ENCODE measurements at places on chromosomes 1 and 21.
A peak's percentile ranks its signal among the peaks of the same experiment; 100 is the strongest.

GRCh38 chr1:221692643-221693042 lies 49.2 kb downstream of the DUSP10 start:
- no peak for DNase-seq

DNA sequence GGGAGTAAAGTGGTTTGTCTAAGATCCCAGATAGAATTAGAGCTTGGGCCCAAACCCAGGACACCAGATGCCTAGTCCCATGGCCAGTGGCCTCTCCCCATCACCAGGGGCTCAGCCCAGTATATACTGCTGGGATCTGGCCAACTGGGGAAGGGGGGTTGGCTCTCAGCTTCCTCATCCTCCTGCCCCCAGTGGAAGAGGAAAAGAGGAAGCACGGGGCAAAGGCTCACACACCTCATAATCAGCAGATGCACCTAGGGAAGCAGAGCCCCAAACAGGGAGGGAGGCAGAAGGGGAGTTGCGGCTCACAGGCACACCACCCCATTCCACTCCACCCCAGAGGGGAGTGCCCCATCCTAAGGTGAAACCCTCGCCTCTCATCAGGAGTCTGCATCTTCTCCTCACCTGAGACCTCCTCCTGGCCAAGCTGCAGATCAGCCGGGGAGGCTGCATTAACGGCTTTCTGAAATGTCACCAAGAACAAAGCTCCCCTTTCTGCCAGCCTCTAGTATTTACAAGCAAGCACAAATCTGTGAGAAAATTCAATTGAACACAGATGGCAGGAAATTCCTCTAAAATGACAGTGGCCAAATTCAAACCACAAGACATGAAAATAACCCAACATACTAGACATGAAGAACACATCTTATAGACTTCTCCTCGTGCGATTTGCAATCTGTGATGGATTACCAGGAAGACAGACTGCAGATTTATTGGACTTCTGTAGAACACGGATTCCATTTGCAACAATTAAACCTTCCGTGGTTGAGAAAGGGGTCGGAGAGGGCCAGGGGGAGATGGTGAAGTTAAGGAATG lies 82.8 kb downstream of the GLIS1 start:
- no peak for DNase-seq

- no peak for DNase-seq
Observed at GRCh38 chr1:90513956-90514355, 203.1 kb downstream of the BARHL2 start.

GRCh38 chr1:112322983-112323678 lies 72.9 kb upstream of the CTTNBP2NL start:
- DNase-seq = no peak

- no peak for DNase-seq
Observed at GRCh38 chr1:228242409-228242808, 34.6 kb downstream of the OBSCN start.

DNA sequence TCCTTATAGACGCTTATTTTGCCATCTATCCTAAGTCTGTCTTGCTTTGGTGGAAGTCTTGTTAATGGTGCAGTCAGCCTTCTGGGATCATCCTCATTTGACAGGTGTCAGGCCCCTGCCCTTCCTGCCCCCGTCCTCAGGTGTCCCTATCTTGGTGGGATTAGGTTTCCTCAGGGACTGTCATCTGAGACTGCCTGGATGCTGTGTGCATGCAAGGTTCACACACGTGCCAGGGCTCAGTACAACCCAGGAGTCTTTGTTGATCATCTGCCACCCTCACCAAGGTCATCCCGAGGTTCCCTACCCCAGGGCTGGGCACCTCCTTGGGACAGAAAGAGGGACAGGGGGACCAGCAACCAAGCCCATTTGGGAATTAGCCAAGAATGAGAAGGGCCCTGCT lies 18.0 kb downstream of the PADI2 start:
- DNase-seq = no peak

DNA sequence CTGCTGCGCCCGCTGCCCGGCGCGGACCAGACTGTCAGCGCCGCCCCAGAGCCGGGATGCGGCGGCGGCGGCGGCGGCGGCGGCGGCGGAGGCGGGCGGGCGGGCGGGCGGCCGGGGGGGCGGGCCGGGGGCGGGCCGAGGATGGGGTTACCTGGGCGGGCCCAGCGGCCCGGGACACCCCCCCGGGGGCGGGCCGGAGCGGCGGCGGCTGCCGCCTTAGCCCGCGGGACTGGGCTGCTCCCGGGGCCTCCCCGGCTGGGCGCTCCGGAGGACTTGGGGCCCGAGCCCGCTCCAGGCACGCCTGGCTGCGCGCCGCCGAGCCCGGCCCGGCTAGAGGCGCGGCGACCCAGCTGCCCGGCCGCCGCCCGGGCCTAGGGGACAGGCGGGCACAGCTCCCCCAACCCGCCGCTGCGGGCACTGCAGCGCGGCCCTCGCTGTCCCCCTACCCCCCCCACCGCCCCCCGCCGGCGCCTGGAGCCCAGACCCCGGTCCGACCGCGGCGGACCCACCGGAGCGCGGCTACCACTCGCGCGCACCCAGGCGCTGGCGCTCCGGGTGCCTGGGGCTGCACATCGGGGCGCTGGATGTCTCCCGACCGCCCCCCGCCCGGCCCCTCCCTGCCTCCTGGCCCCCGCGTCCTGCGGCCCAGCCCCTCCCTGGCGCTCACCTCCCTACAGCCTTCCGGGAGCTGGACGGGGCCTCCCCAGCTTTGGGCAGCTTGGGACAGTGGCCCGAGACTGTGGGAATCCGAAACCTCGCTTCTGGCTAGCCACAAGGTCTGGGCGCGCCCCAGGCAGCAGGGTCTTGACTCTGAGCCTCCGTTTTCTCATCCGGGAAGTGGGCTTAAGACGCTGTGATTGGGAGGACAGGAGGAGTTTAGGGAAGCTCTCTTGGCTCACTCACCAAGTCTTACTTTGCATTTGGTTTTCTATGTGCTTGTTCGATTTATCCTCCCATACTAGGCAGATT lies at the start of gene WNT4:
WNT4 (minus strand) TSS at position 33 of the 969 bp plus-strand sequence. CDS start 175 bp downstream, outside the sequence.
- DNase-seq = no peak

DNA sequence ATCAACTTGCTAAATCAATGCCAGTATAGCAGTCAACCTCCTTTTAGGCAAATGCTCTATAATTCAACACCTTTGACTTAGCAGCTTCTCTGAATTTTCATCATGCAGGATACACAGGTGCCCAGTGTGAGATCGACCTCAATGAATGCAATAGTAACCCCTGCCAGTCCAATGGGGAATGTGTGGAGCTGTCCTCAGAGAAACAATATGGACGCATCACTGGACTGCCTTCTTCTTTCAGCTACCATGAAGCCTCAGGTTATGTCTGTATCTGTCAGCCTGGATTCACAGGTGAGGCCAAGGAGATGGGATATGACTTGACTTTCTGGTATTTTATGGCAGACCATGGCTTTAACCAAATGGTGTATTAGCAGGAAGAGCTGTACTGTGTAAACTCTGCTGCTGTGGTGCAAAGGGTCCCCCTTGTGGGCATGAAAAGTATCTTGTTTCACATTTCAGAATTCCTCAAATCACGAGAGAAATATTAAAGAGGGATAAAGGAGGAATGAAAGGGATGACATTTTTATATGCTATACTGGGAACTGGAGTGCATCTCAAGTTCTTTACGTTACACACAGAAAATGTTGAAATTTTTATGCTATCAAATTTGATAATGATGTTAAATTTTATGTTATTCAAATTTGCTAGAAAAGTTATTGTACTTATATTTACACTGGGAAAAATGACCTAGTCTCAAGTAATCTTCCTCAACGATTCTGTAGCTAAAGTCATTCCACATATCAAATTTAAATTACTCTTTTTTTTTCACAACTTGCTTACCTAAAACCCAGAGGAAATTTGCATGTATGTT lies 88.9 kb downstream of the CRB1 start:
- DNase-seq = peak; percentile 27

- DNase-seq = no peak
Observed at GRCh38 chr1:27522432-27523336, 32.7 kb upstream of the WASF2 start.

GRCh38 chr1:220031287-220031686 lies 15.0 kb downstream of the EPRS1 start:
- DNase-seq = no peak
